ENCODE measurements at places on chromosomes 13 and 19. TPM values are rescaled to one million over a fixed set of nuclear protein-coding genes. Genes with fewer than 3 reads are reported as not detected.

TMEM259 gene
- 77.0 TPM for polyA plus RNA-seq

DNA sequence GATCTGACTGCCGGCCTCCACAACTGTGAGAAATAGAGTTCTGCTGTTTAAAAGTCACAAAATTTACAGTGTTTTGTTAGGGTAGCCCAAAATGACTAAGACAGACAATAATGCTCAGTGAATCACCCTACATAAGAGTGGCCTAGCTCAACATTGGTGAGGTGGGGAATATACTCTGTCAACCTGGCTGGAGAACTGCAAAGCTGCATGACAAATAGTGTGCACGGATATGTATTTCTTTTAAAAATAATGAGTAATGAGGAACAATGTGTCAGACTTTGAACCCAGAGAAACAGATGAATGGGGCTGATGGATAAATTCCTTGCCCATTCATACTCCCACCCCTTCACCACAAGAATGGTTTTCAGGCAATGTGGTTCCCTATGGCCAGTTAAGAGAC is 372.4 kb downstream of the SUCLA2 start:
- DNase-seq: no peak
- H3K4me3 ChIP-seq: no peak overlapping the region
- H3K4me1 ChIP-seq: no peaks in the 10 kb centered on the region

DNA sequence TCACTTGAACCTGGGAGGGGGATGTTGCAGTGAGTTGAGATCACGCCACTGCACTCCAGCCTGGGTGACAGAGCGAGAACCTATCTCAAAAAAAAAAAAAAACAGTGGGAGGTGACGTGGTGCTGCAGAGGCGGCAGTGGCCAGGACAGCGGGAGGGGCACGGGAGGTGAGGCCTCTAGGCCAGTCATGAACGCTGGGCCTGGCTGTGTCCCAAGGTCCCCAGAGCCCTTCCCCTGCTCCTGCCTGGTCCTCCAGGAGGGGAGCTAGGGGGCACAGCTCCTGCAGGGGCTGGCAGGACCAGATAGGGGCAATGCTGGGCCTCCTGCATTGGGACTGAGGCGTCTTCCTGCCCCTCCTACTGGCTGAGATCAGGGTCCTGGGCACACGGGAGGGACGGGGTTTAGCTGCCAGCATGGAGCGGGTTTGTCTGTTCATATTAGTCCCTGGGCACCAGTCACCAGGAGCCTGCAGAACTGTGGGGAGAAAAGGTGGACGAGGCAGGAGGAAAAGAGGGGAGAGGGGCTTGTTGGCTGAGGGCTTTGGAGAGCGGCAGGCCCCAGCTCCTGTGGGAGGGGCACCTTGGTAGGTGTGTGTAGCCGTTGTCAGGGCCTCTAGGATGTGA is 4.5 kb downstream of the MAP2K7 start:
- peaks cover 31% of the 10 kb centered on the region for H3K4me1 ChIP-seq
- no peak overlapping the region for H3K4me3 ChIP-seq
- no peak for DNase-seq
- H3K27ac ChIP-seq: no peak overlapping the region
- no peaks in the 10 kb centered on the region for H3K27me3 ChIP-seq

- H3K4me3 ChIP-seq: no peak overlapping the region
- H3K4me1 ChIP-seq: peaks cover 43% of the 10 kb centered on the region
- H3K27me3 ChIP-seq: no peaks in the 10 kb centered on the region
- H3K36me3 ChIP-seq: no peaks in the 10 kb centered on the region
- no peak for DNase-seq
- peak overlapping the region; percentile 42 for H3K27ac ChIP-seq
Observed at GRCh38 chr13:99600318-99600717, 99.0 kb downstream of the TM9SF2 start.

- no peak overlapping the region for H3K4me3 ChIP-seq
- H3K27me3 ChIP-seq: no peaks in the 10 kb centered on the region
- DNase-seq: no peak
- H3K4me1 ChIP-seq: no peaks in the 10 kb centered on the region
- no peaks in the 10 kb centered on the region for H3K36me3 ChIP-seq
Observed at GRCh38 chr13:103883164-103883563, 816.9 kb upstream of the SLC10A2 start.

DNA sequence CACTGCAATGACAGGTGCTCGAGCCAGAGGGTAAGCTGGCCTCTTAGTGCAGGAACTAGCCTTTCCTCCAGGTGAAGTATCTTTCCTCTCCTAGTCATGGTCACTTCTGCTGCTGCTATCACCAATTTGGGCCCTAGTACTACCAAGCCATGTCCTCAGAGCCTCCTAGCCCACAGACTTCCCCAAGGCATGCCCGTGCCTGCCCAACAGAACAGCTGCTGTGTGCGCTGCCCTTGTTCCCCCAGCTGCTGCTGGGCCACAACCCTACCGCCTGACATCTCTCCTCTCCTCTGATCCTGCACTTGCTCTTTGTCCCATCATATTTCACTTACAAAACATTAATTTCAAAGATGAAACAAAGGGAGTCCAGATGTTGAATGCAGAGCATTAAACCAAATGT is 168.5 kb upstream of the FREM2 start:
- no peak overlapping the region for H3K4me3 ChIP-seq
- H3K36me3 ChIP-seq: no peaks in the 10 kb centered on the region
- H3K27ac ChIP-seq: no peak overlapping the region
- H3K27me3 ChIP-seq: peaks cover 11% of the 10 kb centered on the region

SPTBN4 gene
- 0.13 TPM for polyA plus RNA-seq

DNA sequence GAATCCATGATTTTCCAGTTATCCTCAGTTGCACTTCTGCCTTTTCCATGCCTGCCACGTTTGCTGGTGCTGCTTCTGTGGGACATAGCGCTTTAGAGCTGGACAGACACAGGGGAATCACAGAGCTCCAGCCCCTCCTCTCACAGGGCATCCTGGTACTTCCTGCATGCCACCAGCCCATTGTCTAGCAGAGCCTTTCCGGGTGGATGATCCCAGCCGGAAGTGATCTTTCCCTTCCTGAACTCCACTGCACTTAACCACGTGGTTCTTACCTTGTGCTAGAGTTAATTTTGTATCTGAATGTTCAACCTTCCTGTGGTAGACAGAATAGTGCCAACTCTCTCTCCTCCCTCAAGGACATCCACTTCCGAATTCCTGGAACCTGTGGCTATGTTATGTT is 12.6 kb upstream of the OLFM4 start:
- no peak for DNase-seq
- no peaks in the 10 kb centered on the region for H3K36me3 ChIP-seq
- peaks cover 10% of the 10 kb centered on the region for H3K27me3 ChIP-seq
- H3K4me3 ChIP-seq: no peak overlapping the region
- H3K4me1 ChIP-seq: no peaks in the 10 kb centered on the region
- H3K27ac ChIP-seq: no peak overlapping the region

SLC15A1 gene
- not detected for polyA plus RNA-seq

DNA sequence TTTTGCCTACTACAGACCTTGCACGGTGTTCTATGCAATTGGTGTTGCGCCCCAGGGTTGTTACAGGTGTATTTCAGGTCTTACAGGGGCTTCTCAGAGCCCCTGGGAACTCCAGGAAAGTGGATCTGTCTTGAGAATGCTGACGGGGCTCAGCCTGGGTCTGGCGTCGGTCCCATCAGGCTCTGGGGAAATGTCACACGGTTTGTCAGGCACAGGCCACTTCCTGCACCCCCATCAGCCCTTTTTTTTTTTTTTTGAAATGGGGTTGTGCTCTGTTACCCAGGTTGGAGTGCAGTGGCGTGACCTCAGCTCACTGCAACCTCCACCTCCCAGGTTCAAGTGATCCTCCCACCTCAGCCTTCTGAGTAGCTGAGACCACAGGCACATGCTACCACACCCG is 13.2 kb downstream of the CLEC4G start:
- H3K27ac ChIP-seq: peak overlapping the region; percentile 91
- peak overlapping the region; percentile 51 for H3K4me3 ChIP-seq
- H3K4me1 ChIP-seq: peaks cover 55% of the 10 kb centered on the region

ZNF726 gene
- polyA plus RNA-seq: 3.8 TPM

DNA sequence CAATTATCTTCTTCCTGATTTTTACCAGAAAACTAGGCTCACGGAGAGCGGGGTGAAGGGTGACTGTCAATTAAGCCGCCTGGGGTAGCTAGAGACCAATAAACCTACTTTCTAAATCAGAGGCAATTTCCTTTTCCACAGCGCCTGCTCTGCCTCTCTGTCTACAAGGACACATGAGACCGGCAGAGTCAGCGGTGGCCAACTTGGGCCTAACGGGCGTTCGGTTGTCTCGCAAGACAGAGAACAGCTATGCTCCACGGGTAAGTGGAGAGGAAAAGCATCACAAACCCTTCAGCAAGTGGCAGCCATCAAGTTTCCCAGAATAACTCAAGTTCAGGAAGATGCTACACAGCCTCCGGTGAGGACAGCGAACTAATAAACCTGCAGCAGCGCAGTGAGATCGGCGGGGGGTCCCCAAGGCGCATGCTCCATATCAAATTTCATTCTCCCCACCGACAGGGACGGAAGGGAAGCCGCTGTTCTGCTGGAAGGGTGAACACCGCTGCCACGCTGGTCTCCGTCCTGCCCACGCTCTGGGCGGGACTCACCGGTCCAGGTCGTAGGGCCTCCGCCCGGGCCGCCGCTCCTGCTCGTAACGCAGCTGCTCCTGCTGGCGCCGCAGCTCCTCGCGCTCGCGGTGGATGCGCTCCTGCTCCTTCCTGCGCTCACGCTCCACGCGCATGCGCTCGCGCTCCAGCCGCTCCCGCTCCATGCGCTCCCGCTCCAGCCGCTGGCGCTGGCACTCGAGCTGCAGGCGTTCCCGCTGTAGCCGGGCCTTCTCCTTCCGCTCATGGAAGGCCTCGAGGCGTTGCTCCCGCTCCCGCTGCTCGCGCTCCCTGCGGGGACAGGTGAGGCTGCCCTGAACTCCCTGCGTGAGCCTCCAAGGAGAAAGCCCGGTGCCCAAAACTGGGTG is 25.8 kb upstream of the TINCR start:
- H3K27ac ChIP-seq: no peak overlapping the region
- no peaks in the 10 kb centered on the region for H3K36me3 ChIP-seq
- H3K4me3 ChIP-seq: no peak overlapping the region
- no peaks in the 10 kb centered on the region for H3K27me3 ChIP-seq

ATP4B gene
- polyA plus RNA-seq: not detected

DNA sequence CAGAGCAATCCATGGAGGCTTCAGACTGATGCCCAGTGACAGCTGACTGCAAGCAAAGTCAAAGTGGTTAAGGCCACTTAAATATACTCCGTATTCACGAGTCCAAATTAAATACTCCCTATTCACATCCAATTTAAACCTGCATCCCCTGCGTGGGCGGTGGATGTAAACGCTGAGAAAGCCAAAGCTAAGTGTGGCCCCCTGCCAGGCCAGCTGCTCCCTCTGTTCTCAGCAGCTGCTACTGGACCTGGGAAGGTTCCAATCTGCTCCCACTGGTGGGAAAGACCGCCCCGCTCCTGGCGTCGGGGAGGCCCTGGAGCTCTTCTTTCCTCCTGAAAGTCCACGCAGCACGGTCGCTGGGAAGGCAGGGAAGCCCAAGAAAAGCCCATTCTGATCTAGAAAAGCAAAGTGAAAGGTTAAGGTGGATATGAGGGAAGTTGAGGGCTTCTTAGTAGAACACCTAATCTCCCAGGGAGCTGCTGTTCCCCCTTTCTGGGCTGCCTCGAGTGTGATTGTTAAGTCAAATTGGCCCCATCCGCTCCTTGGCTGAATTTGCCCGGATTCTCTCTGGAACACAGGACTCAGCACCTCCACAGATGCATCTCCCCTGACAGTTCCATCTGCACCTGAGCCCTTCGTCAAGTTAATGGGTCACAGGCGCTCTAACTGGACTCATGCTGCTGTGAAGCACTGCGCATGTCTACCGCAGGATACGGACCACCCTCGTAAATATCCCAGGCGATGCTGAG is 205.5 kb downstream of the USP12 start:
- H3K27ac ChIP-seq: no peak overlapping the region
- no peaks in the 10 kb centered on the region for H3K27me3 ChIP-seq
- no peak overlapping the region for H3K4me3 ChIP-seq

KIR3DL2 gene
- polyA plus RNA-seq: 6.5 TPM

DNA sequence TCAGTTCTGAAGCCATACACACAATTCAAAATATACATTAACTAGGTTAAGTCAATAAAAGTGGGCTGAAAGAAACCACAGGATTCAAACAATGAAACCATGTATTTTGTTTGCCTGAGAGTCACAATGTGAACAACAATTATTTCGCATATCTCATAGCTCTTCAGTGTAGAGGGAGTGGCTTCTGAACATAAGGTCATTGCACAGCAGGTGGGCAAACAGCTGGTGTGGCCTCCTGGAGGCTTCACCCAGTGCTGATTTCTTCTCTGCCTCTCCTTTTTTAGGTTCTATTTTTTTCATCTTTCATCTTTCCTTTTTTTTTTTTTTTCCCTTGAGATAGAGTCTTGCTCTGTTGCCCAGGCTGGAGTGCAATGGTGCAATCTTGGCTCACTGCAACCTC is 40.4 kb upstream of the ZNF254 start:
- DNase-seq: no peak
- H3K27ac ChIP-seq: peak overlapping the region; percentile 83
- no peaks in the 10 kb centered on the region for H3K27me3 ChIP-seq
- no peak overlapping the region for H3K4me3 ChIP-seq
- peaks cover 51% of the 10 kb centered on the region for H3K36me3 ChIP-seq

GRCh38 chr19:47142779-47143178 is 12.1 kb downstream of the SAE1 start:
- DNase-seq: no peak
- no peak overlapping the region for H3K4me3 ChIP-seq
- H3K36me3 ChIP-seq: peaks cover 66% of the 10 kb centered on the region
- no peak overlapping the region for H3K27ac ChIP-seq

- no peak overlapping the region for H3K4me3 ChIP-seq
- H3K27me3 ChIP-seq: no peaks in the 10 kb centered on the region
- DNase-seq: no peak
- no peak overlapping the region for H3K27ac ChIP-seq
- H3K36me3 ChIP-seq: no peaks in the 10 kb centered on the region
Observed at GRCh38 chr13:111598747-111599146, 278.3 kb downstream of the TEX29 start.

GTF2F2 gene
- polyA plus RNA-seq: 7.5 TPM

DNA sequence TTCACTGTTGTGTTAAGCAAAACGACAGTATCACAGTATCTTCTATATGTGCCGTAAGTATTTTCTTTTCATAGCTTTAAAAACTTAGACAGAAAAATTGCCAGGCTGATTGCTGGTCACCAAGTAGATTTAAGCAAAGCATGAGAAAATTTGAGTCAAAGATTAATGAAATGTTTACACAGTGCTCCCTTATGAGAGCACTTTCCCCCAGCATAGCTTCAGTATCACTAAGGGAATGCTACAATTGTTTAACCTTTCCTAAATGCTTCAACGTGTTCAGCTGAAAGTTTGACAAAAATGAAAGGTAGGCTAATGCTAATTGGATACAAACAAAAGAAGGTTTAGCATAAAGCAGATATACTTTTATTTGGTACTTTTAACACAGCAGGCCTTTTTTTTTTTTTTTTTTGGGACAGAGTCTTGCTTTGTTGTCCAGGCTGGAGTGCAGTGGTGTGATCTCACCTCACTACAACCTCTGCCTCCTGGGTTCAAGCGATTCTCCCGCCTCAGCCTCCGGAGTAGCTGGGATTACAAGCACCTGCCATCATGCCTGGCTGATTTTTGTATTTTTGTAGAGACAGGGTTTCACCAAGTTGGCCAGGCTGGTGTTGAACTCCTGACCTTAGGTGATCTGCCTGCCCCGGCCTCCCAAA is 23.4 kb downstream of the PCCA start:
- no peak for DNase-seq
- H3K4me1 ChIP-seq: no peaks in the 10 kb centered on the region
- no peaks in the 10 kb centered on the region for H3K27me3 ChIP-seq
- no peak overlapping the region for H3K27ac ChIP-seq
- no peak overlapping the region for H3K4me3 ChIP-seq

C2CD4C gene
- polyA plus RNA-seq: not detected

GRCh38 chr13:111247552-111247951 is 72.9 kb upstream of the TEX29 start:
- no peaks in the 10 kb centered on the region for H3K27me3 ChIP-seq
- no peak overlapping the region for H3K4me3 ChIP-seq
- peaks cover 93% of the 10 kb centered on the region for H3K36me3 ChIP-seq
- no peaks in the 10 kb centered on the region for H3K4me1 ChIP-seq
- H3K27ac ChIP-seq: no peak overlapping the region
- DNase-seq: no peak
